ENCODE measurements at places on chromosomes 7 and 10.

DNA sequence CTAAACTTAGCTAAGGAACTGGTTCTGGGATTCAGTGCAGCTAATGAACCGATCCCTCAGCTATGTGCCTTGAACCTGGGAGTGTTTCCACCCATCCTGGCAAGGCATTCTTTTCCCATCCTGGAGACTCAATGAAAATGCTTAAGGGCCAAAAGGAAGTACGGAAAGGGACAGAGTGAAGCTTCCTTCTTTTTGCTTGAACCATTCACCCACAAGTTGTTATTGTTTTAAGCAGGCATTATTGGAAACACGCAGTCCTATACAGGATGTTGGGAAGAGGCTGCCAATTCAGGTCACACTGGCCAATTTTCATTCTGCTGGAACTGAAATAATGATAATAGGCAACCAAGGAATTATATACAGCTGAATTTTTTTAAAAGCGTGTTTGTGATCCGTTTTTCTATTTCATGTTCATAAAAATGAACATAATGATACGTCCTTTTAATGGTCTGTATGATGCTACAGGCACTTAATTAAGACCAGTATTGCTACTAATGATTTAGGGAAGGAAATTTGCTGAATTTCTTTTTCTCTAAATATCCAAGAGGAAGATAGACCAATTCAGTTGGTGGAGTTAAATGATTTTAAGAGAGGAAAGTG is 57.8 kb upstream of the FZD1 start:
- DNase-seq, result no peak

DNA sequence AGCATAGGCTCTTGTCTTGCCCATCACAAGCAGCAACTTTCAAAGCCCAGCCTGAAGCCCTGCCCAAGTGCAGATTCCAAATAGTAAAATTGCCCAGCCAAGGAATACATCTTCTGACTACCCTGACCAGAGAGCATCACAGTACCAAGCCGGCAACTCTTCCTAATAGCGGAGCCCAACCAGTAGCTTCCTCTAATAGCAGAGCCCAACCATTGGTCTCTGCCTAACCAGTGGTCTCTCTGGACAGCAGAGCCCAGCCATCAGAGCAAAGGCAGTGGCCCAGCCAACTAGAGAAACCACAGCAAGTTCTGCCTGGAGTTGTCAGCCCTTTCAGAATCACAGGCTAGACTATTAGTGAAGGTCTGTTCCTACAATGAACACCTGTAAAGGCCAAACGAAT is 285.6 kb downstream of the HGF start:
- DNase-seq, result peak; percentile 34

DNA sequence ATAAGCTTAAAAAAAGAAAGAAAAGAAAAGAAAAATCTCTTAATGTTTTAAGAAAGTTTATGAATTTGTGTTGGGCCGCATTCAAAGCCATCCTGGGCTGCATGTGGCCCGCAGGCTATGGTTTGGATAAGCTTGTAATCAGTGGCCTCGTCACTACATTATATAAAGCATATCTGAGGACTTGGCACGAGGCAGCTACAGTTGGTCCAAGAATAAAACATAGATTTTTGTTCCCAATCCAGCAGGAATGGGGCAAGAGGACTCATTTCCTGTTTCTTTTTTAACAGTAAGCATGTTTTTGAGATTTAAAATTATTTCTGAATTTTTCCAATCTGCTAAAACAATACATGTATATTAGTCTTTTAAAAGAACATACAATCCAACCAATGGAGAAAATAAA is 28.6 kb downstream of the MCM10 start:
- no peak for DNase-seq

- DNase-seq, result no peak
These were observed 13.2 kb downstream of the ACBD7 start for GRCh38 chr10:15075421-15075820.

GRCh38 chr7:117505238-117505637 is 25.4 kb downstream of the CFTR start:
- no peak for DNase-seq

- no peak for DNase-seq
These were observed 26.0 kb upstream of the WIPF3 start for GRCh38 chr7:29780346-29780745.

DNA sequence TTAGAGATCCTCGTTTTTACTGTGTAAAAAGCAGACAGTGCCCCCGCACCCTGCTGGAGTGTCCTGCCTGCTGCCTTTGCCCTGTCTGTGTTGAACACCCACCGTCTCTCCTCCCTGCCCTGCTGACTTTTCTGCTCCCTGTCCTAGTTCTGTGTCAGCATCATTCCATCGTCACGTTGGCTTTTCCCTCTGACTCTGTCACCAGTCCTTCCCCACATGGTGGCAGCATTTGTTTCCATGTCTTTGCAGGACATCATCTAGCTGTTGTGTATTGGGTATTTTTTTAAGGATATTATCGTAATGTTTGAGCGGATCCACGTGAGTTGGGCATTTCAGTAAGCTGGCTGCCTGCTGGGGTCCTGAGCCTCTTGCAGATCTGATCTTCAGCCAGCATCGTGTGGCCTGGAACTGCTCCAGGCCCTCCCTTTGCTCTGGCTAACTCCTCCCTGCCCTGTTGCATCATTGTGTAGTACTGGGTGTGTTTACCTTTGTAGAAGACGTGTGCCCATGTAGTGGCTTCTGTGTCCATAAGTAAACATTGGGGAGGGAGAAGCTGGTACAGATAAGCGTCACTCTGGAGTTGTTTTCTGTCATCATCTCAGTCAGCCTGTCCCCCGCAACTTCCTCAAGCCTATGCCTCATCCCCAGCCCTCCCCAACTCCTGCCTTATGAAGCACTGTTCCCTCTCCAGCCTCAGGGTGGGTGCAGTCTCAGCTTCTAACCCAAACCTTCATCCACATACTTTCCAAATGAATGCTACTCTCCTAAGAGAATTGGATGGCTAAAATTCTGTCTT is 44.3 kb downstream of the TRRAP start:
- DNase-seq, result no peak

GRCh38 chr7:132065193-132065988 is 509.0 kb upstream of the PODXL start:
- DNase-seq, result peak; percentile 55

GRCh38 chr7:113657603-113658002 is 261.2 kb downstream of the PPP1R3A start:
- no peak for DNase-seq
